C1 segment of cervical spinal cord (tissue), 14 donors: ENCODE measurements at places on chromosomes 6 and 20.

GRCh38 chr6:110432285-110432900 is 17.0 kb upstream of the DDO start:
- no peak for DNase-seq

GRCh38 chr6:30705620-30706019 is 11.5 kb downstream of the MDC1 start:
- no peak for DNase-seq

DNA sequence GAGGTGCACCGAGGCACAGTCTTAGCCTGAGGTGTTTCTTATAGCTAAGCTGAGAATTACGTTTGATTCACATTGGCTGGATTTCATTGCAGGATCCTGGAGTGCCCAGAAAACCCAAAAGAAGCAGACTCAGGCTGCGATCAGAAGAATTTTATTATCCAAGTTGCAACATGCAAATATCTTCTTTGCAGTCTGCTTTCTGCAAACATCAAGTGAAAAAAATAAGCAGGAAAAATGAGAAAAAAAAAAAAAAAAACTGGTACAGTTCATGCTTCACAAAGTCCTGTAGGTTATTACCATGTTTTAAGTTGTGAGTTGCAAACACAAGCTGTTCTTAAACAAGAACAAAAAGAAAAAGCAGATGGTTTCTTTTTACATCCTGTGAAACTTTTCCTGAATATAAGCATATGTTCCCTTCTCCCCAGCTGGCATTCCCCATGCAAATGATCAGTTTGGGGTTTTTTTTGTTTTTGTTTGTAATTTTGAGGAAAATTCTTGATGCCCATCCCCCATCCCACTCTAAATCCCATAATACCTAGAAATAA is 349.0 kb downstream of the CBLN4 start:
- no peak for DNase-seq

DNA sequence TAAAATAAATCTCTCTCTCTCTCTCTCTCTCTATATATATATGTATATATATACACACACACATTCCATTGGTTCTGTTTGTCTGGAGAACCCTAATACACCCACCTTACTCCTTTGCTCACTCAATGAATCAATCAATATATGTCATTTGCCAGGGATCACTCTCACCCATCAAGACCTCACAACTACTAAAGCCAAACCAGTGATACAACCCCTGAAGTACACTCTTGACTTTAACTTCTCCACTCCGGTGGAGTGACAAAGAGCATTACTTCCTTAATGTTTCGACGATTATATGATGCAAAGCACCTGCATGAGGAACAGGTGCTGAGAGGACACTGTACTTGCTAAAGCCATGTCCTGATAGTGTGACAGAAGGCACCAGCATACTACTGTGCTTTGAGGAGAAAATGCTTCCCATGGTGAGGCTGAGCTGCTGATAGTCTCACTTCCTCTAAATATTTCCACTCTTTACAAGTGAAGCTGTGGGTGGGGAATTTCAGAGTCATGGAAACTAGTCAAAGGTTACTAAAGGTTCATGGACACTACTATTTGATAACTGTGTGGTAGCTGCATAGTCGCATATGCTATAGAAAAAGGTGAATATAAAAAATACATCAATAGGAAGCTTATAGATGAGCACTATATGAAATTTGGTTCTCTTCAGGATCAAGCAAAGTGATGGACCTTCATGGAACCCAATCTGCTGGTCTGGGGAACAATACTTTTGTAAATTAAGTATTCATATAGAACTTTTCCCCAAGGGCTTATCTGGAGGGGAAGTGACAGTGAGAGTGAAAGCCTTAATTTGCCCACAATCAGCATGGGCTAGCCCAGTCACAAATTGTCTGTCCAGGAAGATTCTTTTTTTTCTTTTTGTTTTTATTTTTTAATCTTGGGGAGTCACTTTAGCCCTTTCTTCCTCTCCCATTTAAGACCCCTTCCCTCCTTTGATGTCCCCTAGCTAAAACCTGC is 141.9 kb upstream of the NEDD9 start:
- DNase-seq, result no peak

DNA sequence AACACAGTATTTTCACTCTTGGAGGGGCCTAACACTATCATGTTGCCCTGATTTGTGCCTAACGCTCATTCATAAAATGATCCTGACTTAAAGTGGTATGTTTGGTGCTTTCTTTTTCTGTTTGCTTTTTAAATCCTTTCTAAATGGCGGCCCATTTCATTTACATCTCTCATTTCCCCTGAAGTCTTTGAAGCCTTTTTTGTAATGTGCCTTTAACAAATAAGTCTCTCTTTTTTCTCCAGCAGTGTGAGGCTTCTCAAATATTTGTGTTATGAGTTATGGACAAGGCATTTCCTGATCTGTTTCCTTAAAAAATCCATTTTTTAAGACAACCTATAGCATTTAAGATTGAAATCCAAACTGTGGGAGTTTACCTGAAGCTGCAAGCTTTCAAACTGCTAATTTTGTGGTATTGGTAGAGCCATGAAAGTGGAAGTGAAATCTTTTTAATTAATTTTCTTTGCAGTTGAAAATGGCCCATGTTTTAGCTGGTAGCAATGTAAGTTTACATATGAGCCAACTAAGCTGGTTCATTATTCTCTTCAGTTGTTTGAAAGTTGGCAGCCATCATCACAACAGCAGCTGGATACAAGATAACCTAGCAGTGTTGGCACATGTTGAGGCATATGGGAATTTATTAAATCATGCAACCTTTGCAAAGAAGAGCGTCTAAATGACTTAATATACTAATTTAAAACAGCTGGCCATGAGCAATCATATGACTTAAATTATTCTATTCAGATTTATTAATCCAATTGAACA is 469.7 kb downstream of the CDKAL1 start:
- no peak for DNase-seq

DNA sequence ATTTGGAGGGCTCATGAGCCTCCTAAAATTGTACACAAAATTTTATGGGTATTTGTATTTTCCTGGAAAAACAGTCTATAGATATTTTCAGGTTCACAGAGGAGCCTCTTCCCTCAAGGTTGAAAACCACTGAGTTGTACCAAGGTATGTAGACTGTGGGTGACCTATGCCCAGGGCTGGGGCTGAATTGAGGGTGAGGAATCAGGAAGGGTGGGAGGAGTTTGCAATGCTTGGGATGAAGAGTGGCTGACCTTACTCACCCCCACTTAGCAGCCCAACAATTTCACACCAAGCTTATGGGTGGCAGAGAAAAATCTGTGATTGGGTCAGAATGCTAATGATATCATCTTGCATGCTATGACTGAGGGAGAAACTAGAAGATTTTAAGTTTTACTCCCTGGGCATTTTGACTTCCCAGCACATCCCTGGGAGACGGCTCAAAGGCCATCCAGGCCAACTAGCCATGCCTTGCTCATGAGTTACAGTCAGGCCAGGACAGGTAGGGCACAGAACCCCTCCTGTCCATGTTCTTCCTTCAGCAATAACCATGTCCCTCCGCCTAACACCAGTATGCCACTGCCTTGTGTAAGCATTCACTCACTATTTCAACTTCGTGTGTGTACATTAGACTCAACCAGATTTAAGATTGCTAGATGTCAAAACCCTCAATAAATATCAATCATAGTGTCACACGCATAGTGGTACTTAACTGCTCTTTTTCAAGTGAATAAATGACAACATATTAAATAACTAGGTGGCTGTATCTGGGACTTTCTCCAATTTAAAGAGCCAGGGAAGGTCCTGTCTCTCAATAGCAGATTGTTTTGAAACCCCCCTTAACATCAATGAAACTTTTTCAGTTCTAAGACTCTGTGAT is 16.6 kb downstream of the ADTRP start:
- no peak for DNase-seq
